ENCODE measurements at places on chromosomes 11 and 22.

DNA sequence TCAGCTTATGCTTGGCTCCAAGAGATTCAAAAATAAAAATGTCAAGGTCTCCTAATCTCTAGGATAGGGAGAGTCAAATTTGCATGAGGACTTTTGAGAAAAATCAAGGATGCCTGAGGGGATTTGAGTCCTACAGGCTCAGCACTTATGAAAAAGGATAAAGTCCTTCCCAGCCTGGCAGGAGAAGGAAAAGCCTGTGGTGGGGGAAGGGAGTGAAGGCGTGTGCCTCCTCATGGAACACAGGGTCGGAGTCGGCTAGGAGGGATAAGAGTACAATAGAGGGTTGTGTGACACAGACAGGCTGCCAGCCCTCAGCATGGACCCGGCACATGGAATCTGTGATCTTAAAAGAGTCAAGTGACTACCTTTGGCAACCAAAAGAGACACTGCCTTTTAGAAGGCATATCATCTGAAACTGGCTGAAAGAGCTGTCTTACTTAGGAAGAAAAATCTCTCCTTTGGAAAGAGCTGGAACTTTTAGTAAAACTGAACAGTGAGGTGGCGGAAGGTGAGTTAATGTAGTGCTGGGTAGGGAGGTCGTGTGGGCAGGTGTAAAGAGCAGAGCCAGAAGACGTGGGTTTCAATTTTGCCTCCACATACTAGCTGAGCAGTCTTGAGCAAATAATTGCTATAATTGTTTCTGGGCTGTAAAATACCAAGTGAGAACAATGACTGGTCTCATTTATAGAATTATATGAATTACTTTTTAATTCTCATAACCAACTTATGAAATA is 58.8 kb upstream of the RDX start:
- no peak for DNase-seq

- no peak for DNase-seq
Observed at GRCh38 chr11:70788248-70789022, 390.1 kb downstream of the CTTN start.

DNA sequence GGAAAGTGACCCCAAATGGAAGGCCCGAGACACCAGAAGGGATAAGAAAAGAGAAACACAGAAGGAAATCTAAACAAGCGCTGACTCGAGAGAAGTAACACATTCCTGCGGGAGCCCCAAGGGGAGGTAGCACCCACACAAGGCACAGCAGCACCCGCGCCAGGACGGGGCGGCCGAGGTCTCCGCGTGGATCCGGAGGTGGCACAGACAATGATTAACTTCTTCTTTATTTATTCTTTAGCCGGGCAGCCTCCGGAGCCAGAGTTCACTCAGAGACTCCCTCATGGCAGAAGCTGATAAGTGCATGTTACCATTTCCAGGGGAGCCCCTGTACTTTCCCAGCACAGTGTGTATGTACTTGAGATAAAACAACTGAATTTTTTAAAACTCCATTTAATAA is 5.1 kb downstream of the TOLLIP start:
- DNase-seq: no peak

GRCh38 chr11:96481771-96482170 is 92.0 kb downstream of the JRKL start:
- no peak for DNase-seq

GRCh38 chr11:92751594-92751993 is 217.9 kb upstream of the MTNR1B start:
- no peak for DNase-seq

DNA sequence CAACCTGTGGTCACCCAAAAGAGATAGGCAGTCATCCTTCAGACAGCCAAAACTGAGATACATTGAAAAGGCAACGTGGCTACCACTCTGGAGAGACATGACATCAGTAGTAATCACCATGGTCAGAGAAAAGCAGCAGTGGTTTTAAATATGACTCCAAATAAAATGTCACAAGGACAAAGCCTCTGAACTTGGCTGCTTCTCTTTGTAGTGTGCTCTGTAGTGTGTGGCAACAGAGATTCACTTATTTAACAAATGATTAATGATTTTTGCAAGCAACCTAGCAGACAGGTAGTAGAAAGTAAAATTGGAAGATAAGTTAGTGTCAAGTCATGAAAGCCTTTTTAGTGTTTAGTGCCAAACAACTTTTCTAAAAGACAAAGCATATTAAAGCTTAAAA is 63.5 kb downstream of the PAX6 start:
- DNase-seq: no peak

DNA sequence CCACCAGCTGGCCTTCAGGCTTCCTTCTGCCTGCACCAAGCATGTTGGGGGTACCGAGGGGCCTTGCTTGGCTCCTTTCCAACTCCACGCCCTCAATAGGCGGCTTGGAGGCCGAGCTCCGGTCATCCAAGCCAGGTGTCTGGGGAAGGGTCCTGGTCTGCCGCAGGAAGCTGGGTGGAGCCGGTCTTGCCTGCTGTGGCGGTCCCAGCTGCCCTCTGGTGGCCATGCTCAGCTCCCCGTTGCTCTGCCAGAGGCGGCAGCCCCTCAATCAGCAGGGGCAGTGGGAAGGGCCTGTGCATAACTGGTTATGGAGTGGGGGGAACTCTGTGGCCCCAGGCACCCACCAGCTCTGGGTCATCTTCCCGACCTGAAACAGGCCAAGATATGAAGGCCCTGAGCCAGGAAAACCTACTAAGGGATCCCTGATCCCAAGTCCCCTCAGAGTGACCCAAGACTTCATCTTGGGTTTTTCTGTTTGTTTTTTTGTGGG is 3.2 kb downstream of the ARVCF start:
- DNase-seq: peak; percentile 39
